ENCODE measurements at places on chromosomes 1 and 21. TPM values are rescaled to one million over a fixed set of nuclear protein-coding genes. Genes with fewer than 3 reads are reported as not detected.

- H3K4me3 ChIP-seq, result no peak overlapping the region
- peaks cover 2% of the 10 kb centered on the region for H3K27me3 ChIP-seq
- H3K4me1 ChIP-seq, result no peaks in the 10 kb centered on the region
- H3K36me3 ChIP-seq, result peaks cover 7% of the 10 kb centered on the region
- H3K27ac ChIP-seq, result no peak overlapping the region
- DNase-seq, result no peak
Observed at GRCh38 chr1:112995890-112996289, 39.9 kb upstream of the SLC16A1 start.

- H3K27ac ChIP-seq, result peak overlapping the region; percentile 45
- DNase-seq, result peak; percentile 10
- H3K4me1 ChIP-seq, result peaks cover 12% of the 10 kb centered on the region
Observed at GRCh38 chr1:116987256-116987555, 14.4 kb upstream of the CD101 start.

GRCh38 chr1:221940631-221941030 lies 198.7 kb upstream of the DUSP10 start:
- no peak overlapping the region for H3K27ac ChIP-seq
- no peaks in the 10 kb centered on the region for H3K4me1 ChIP-seq
- no peak for DNase-seq
- peaks cover 11% of the 10 kb centered on the region for H3K36me3 ChIP-seq

- no peaks in the 10 kb centered on the region for H3K36me3 ChIP-seq
- no peaks in the 10 kb centered on the region for H3K4me1 ChIP-seq
- peaks cover 2% of the 10 kb centered on the region for H3K27me3 ChIP-seq
- no peak overlapping the region for H3K4me3 ChIP-seq
- no peak for DNase-seq
Observed at GRCh38 chr21:24171736-24172135, 1435.5 kb downstream of the MRPL39 start.

DNA sequence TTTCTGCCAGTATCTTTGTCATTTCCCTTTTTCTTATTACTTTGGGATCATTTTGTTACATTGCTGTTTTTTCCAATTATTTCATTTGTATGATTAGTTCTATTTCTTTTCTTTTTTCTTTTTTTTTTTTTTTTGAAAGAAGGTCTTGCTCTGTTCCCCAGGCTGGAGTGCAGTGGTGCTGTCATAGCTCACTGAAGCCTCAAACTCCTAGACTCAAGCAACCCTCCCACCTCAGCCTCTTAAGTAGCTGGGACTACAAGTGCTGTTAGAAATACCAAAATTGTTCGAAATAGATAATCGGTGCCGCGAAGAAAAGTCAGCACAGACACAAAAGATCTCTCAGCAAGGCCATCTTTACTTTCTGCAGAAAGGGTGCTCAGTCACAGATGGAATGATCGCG lies 26.6 kb upstream of the COL6A1 start:
- no peak for DNase-seq
- H3K4me3 ChIP-seq, result no peak overlapping the region
- peaks cover 5% of the 10 kb centered on the region for H3K27me3 ChIP-seq
- H3K36me3 ChIP-seq, result no peaks in the 10 kb centered on the region
- peaks cover 2% of the 10 kb centered on the region for H3K4me1 ChIP-seq

GRCh38 chr1:216237927-216238542 lies 185.2 kb downstream of the USH2A start:
- no peaks in the 10 kb centered on the region for H3K4me1 ChIP-seq
- H3K27me3 ChIP-seq, result peaks cover 3% of the 10 kb centered on the region
- no peak overlapping the region for H3K27ac ChIP-seq
- no peak for DNase-seq
- no peak overlapping the region for H3K4me3 ChIP-seq

GRCh38 chr1:85371021-85371420 lies 93.9 kb downstream of the DDAH1 start:
- H3K27ac ChIP-seq, result no peak overlapping the region
- no peak overlapping the region for H3K4me3 ChIP-seq
- no peaks in the 10 kb centered on the region for H3K36me3 ChIP-seq
- no peak for DNase-seq
- H3K4me1 ChIP-seq, result no peaks in the 10 kb centered on the region
- H3K27me3 ChIP-seq, result peaks cover 6% of the 10 kb centered on the region

DNA sequence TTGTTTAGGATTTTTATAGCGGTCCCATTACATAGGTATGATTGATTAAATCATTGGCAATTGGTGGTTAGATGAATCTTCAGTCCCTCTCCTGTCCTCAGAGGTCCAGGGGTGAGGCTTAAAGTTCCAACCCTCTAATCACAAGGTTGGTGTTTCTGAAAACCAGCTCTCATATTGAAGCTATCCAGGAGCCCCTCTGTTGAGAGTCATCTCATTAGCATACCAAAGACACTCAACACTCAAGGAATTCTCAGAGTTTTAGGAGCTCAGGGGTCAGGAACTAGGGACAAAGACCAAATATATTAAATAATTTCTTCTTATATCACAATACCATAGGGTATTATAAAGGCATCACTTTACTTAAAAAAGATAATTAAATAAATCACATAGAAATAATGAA lies 23.3 kb downstream of the FCRL2 start:
- H3K4me3 ChIP-seq, result no peak overlapping the region
- H3K36me3 ChIP-seq, result peaks cover 10% of the 10 kb centered on the region
- DNase-seq, result no peak
- no peaks in the 10 kb centered on the region for H3K27me3 ChIP-seq
- H3K27ac ChIP-seq, result no peak overlapping the region

GRCh38 chr1:231170875-231171274 lies 9.0 kb downstream of the TRIM67 start:
- peaks cover 6% of the 10 kb centered on the region for H3K27me3 ChIP-seq
- H3K36me3 ChIP-seq, result no peaks in the 10 kb centered on the region
- no peak for DNase-seq
- no peak overlapping the region for H3K27ac ChIP-seq
- no peak overlapping the region for H3K4me3 ChIP-seq

- peaks cover 15% of the 10 kb centered on the region for H3K27me3 ChIP-seq
- H3K4me1 ChIP-seq, result no peaks in the 10 kb centered on the region
- H3K36me3 ChIP-seq, result no peaks in the 10 kb centered on the region
- no peak overlapping the region for H3K27ac ChIP-seq
- H3K4me3 ChIP-seq, result no peak overlapping the region
- DNase-seq, result peak; percentile 59
Observed at GRCh38 chr1:22704440-22705067, 6.1 kb upstream of the EPHB2 start.

The NFASC gene
- polyA plus RNA-seq, result not detected

The NASP gene
- 67.9 TPM for polyA plus RNA-seq

The CELA3B gene
- polyA plus RNA-seq, result not detected

The LCE1C gene
- polyA plus RNA-seq, result not detected

Measured in immature natural killer cell (primary cell).